ENCODE measurements at places on chromosomes 11 and 22.

GRCh38 chr22:22791438-22792181 is 96.0 kb upstream of the IGLL5 start:
- no peak for DNase-seq

- no peak for DNase-seq
Observed at GRCh38 chr11:70497536-70498075, 99.3 kb downstream of the CTTN start.

DNA sequence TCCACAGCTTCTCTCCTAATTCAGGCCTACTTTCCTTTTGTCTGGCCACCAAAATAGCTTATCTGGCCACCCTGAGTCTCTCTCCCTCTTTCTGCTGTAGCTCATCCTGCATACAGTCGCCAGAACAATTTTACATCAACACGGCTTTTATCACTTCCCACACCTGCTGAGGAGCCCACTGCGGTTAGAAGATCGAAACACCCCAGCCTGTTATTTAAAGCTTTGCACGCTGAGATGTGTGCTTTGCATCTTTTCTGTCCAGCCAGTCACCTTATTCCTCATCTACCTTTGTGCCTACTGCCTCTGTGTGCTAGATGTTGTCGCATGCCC is 96.0 kb downstream of the COMMD9 start:
- DNase-seq: no peak

DNA sequence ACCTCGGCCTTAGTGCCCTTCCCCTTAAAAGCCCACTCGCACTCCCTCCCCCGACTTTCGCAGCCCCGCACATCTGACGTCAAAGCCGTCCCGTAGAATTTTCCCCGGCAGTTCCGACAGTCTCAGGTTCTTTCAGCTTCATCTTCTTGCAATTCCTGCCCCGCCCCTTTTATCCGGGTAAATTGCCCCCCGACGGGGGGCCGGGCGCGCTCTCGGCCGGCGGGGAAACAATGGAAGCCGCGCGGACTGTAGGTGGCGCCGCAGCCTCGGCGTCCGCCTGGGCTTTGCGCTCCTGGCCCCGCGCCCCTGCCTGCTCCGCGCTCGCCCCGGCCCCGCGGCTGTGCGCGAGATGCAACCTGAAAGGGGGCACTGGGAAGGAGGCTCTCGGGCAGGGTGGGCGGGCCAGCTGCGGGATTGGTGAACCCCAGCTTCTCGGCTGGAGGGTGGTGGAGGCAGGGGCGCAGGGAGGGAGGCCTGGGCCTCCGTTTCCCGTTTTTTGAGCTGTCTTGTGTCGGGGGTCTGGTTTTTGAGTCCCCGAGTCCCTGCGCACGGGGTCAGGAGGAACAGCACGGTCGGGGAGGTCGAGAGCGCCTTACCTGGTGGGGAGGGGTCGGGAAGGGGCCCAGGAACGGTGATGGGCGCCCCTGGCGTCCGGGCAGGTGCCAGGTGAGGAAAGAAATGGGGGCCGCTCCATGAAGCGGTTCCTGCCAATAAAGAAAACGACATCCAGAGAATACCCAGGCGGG is 859 bp upstream of the FGF19 start:
- DNase-seq: no peak

- DNase-seq: no peak
Observed at GRCh38 chr11:84261707-84262106, 975.5 kb upstream of the CCDC90B start.

DNA sequence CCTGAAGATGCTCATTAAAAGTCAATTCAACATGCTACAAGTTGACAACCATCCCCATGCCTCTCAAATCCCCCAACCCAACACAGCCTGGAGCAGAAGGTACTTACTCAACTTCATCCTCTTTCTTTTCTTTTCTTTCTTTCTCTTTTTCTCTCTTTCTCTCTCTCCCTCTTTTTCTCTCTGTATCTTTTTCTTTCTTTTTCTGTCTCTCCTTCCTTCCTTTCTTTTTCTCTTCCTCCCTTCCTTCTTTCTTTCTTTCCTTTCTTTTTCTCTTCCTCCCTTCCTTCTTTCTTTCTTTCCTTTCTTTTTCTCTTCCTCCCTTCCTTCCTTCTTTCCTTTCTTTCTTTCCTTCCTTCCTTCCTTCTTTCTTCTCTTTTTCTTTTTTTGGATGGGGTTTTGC is 135.7 kb upstream of the SEZ6L start:
- no peak for DNase-seq

GRCh38 chr11:105148241-105148640 is 8.7 kb upstream of the CARD18 start:
- no peak for DNase-seq

DNA sequence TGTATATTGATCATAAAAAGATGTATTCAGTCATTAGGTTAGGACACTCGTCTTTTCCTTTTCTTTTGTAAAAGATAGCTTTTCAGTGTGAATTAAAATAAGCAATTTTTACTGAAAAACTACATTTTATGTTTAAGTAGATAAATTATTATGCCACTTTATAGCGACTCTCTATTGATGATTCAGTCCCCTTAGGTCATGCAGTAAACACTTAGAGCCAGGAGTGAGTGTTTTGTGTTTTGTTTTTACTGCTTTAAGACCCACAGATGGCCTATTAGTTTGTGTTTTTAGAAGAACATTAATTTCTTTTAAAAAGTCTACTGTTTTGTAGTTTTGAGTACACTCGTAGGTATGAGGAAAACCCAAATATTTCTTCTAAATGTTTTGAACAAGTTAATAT is 86.6 kb downstream of the YAP1 start:
- DNase-seq: no peak

GRCh38 chr11:13364388-13364787 is 86.8 kb downstream of the BMAL1 start:
- DNase-seq: no peak

- DNase-seq: no peak
Observed at GRCh38 chr22:46346680-46347405, 11.3 kb downstream of the TRMU start.

DNA sequence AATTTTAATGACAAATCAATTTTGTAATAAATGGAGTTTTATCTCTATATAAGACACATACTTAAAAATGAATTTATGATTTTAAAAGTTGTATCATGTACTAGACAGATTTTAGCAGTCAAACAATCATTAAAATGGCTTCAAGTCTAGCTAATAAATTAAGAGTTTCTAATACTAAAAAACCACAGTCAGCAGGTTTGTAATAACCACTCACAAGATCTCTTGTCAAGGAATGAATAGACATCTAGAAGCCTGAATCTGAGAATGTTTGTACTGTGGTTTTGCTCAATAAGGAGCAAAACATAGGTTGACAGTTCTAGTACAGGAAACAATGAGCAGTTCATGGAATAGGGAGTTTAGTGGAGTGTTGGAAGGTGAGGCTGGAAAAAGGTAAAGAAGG is 81.2 kb downstream of the DEUP1 start:
- no peak for DNase-seq

DNA sequence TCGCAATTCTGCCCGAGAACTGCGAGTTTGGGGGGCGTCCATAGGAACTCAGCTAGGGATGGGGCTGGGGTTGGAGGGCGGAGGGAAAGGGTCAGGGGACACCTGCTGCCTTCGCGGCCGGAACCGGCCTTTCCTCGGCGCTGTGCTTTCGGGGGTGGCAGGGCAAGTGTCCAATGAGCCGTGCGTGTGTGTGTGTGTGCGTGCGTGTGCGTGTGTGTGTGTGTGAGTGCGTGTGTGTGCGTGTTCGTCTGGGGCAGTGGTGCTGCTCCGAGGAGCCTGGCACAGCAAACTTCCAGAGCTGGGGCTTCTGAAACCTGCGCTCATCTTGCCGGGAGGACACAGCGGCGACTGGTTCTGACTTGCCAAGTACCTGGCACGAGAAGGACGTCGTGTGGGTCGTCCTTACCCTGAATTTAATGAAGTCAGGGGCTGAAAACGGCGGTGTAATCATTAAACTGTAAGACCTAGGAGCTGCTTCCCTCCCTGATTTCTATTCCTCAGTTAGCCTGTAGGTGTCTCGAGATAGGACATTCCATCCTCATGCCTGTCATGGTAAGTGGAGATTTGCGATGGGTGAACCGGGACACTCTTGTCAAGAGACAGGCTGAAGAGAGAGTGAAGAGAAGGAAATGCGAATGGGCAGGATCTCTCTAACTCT is 27.0 kb upstream of the AMOTL1 start:
- DNase-seq: no peak

DNA sequence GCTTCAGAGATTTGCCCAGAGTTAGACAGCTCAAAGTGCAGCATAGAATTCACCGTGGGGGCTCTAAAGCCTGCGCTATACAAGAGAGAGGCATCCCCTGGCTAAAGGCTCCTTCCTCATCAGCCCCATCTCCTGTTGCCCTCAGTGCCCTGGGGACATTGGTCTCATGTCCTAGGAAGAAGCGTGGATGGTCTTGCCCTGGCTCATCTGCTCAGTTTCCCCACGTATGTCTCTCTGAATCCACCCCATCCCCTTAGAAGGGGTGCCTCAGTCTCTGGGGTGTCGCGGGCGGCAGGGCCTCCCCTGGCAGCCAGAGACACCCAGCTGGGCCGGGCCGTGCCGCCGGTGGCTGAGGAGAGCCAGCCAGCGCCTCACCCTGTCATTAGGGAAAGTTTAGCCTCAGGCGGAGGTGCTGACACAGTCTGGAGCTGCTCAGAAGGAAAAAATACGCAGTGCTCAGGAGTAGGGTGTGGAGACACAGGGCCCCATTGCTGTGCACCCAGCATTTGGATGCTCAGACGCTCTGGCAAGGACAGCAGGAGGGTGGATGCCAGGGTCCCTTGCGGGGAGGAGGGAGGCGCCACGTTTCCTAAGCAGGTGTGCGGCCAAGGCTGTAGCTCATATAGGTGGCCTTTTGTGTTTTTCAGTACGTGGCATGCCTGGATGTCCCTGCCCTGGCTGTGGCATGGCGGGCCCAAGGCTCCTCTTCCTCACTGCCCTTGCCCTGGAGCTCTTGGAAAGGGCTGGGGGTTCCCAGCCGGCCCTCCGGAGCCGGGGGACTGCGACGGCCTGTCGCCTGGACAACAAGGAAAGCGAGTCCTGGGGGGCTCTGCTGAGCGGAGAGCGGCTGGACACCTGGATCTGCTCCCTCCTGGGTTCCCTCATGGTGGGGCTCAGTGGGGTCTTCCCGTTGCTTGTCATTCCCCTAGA is 1.3 kb downstream of the SLC39A13 start:
- no peak for DNase-seq

GRCh38 chr22:17664414-17665055 is 26.0 kb downstream of the BCL2L13 start:
- no peak for DNase-seq

GRCh38 chr11:1992111-1992510 is 5.5 kb downstream of the H19 start:
- DNase-seq: no peak

DNA sequence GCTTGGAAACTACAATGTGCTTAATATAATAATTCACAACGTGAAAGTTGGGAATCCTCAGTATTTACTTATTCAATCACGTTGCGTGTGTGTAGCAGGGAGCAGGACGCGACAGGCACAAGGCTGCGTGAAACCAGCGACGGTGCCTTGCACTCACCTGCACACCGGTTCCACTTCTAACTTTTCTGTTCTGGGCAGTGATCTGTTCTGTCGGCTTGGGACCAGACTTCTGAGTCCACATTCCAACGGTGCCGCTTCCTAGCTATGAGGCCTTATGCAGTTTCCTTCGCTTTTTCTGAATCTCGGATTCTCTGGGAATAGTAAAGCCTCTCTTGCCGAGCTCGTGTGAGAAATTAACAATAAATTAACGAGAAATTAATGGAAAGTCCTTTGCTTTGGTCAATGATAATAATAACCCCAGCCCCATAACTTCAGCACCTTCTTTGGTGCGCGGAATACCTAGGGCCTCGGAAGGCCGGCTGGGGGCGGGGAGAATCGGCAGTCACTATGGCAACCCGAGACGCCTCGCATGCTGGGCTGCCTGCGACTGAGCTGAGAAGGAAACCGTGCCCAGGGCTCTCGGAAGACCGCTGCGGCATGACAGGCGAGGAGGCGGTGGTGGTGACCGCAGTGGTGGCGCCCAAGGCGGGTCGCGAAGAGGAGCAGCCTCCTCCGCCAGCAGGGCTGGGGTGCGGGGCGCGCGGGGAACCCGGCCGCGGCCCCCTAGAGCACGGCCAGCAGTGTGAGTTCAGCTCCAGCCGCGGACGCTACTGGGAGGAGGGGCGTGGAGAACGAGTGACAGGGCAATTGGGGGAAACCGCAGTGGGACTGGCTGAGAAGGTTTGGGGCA is at the start of gene C11orf97:
Gene C11orf97 (plus strand): TSS at position 530 of the 850 bp plus-strand sequence. CDS start 68 bp downstream, at position 598.
- peak; percentile 27 for DNase-seq

DNA sequence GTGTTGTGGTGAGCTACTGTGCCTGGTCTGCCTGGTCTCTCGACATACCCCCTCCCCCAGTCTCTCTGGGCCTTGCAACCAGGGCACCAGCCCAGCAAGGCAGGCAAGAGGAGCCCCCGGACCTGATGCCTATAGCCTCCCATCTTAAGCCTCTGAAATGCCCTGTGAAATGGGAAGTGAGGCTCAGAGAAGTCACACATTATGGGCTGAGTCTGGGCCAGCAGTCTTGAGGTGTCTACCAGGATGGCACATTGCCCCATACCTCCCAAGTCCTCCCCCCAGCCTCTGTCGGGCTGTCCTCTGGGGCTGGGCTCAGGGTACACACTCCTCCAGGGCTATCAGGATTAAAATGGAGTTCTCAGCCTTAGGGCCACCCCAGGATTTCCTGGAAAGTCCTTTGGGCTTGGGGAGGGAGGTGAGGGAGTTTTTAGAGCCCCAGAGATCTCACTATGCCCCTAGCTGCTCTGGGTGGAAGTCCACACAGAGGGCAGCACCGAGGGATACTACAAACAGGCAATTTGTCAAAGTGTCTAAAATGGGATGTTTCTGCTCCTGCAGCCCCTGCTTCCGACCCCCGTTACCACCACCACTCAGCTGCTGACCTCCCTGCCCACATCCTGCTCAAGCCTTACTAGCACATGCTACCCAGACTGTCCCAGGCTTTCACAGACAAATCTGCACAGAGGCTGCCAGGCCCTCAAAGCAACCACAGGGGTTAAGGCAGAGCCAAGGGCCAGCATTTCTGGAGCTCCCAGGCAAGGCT is 3.1 kb upstream of the SH3BP1 start:
- DNase-seq: no peak

- DNase-seq: no peak
Observed at GRCh38 chr11:118715245-118715831, 35.9 kb upstream of the TREH start.

DNA sequence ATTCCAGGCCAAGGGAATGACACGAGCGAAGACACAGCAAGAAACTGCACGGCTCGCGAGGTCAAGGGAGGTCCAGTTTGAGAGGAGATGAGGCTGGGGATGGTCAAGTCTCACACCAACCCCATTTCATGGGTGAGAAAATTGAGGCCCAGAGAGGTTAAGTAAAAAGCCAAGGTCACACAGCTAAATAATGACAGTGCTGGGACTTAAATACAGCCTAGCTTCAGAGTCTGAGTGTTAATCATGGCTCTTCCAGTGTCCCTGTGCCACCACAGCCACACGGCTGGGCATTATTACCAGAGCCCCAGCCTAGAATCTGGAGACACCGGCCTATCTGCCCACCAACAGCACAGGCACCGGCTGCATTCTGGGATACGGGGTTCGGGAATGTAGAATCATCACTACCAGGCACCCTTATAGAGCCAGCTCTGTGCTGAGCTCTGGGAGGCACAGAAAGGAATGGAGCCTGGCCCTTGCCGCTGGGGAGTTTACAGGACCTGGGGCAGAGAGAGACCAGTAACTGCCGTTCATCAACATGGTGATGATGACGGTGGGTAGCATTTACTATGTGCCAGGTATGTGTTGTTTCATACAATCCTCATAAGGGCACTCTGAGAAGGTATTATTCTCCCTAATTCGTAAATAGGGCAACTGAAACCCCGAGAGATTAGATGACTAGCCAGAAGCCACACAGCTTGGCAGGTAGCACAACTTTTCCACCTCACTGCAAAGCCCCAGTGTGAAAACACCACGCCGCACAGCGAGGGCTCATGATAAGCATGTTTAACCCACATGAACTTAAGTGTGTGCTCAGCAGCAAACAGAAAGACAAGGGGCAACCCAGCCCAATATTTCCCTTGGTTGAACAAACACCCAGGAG is 51.8 kb downstream of the CD6 start:
- DNase-seq: peak; percentile 58
